Left ventricle myocardium inferior (tissue), 1 donor: ENCODE measurements at places on chromosomes 16 and 17. TPM values are rescaled to one million over a fixed set of nuclear protein-coding genes. Genes with fewer than 3 reads are reported as not detected.

- DNase-seq, result no peak
Measured at GRCh38 chr16:52408191-52408845, 138.6 kb downstream of the TOX3 start.

DNA sequence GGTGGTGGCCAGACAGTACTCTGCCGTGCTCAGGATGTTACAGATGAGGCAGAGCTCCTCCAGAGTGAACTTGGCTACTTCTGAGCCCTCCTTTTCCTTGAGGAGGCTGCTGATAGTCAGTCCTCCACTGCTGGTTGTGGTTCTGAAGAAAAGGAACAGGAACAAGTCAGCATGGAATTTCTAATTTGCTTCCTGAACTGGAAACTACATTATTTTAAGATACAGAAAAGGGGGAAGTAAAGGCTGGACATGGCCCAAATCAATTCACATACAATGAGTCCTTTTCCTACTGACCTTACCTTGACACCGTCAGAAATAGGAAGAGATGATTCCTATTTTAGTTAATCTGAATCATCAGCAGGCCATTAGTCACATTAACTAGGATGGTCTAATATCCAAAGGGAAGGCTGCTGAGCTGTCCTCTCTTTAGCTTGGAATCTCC, 154.2 kb downstream of the VPS53 start:
- no peak for DNase-seq

DNA sequence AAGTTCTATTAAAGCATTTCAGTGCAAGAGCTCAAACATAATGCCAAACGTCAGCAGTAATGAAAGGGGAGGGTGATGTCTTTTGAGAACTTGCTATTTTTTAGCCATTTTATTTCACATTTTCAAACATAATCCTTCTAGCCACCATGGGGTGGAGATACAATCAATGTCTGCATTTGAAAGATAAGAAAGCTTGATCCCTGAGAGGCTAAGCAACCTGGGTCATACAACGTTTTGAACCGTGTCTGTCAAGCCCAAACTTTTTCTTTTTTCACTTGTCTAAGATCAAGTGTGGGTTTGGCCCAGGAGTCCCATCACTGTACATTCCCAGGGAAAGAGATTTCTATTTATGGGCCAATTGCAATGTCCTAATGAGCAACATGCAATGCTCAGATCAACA, 331.1 kb downstream of the SLC39A11 start:
- no peak for DNase-seq

ANKFN1 gene
- total RNA-seq, result not detected

DNA sequence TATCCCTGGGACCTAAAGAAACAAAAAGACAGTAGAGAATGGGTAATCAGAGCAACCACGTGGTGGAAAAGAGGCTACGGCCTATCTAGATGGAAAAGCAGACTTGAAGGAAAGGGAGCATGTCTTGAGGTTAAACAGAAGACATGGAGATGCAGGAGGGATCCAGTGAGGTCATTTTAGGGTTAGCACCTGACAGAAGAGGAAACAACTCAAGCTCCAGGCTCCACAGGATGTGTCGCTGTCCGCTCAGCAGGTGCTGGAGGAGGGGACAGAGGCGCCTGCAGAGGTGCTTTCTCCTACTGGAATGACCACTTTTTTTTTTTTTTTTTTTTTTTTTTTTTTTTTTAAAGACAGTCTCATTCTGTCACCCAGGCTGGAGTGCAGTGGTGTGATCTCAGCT, 47.5 kb upstream of the CLEC3A start:
- no peak for DNase-seq

DNA sequence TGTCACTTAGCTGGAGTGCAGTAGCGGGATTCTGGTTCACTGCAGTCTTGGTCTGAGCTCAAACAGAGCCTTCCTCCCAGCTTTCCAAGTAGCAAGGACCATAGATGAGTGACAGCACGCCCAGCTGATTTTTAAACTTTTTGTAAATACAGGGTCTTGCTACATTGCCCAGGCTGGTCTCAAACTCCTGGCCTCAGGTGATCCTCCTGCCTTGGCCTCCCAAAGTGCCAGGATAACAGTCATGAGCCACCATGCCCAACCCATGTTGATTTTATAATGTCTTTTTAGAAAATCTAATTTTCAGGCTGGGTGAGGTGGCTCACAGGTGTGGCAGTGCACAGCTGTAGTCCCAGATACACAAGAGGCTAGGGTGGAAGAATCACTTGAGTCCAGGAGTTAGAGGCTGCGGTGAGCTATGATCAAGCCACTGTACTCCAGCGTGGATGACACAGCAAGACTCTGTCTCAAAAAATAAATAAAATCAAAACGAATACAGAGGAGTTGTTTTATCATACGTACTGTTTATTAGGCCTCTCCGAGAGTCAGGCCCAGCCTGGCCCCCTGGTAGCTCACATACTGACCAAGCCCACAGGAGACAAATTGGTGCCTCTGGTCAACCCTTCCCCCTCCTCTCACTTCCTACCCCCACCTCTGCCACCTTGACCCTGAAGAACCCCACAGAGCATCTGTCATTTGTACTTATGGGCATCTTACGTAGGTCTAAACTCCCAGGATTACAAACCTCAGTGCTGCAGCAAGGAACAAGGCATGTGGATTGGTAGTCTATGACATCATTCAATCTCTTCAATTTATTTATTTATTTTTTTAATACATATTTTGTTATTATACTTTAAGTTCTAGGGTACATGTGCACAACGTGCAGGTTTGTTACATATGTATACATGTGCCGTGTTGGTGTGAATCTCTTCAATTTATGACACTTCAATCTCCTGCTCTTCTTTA, 13.6 kb downstream of the C16orf86 start:
- no peak for DNase-seq

DNA sequence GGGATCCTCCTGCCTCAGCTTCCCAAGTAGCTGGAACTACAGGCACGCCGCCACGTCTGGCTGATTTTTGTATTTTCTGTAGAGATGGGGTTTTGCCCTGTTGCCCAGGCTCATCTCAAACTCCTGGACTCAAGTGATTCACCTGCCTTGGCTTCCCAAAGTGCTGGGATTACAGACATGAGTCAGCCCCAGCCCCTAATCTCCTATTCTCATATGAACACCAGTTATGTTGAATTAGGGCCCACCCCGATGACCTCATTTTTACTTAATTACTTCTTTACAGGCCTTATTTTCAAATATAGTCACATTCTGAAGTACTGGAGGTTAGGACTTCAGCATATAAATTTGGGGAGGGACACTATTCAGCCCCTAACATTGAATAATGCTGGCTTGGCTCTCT, 49.2 kb downstream of the ZNRF1 start:
- DNase-seq, result no peak

TMIGD1 gene
- not detected for total RNA-seq

MYADML2 gene
- total RNA-seq, result 7.2 TPM

DPEP2 gene
- total RNA-seq, result 0.99 TPM

FAM171A2 gene
- 0.55 TPM for total RNA-seq

DNA sequence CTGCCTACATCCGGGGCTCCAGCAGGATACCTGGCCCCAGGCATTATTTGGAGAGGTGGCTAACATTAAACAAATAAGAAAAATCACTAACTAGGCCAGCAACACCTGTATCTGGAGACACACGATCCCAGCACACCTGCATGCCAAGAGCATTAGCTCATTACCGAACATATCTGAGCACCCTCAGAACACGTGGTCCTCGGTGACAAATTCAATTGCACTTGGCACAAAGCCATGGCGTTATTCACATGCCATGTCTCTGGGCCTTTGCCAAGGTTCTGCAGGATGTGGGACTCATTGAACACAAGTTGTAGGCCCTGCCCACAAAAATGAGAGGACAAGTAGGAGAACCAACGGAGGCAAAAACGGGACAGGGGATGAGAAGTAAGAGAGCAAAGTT, 552.3 kb downstream of the TOX3 start:
- no peak for DNase-seq

C1QTNF1 gene
- total RNA-seq, result 146 TPM

DNA sequence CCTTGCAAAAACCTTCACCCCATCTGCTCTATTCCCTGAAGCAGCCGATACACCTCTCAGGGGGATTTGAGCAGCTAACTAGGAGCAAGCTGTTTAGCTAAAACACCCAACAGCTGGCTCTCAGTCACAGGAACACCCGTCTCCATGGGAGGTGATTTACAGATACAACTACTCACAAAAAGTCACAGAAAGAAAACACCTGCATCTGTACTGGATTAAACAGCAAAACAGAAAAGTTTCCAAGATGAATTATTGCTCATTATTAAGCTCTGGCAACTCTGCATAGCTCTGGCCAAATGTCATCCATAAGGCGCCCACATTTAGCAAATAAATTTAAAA, 22.3 kb downstream of the GJC1 start:
- no peak for DNase-seq

- no peak for DNase-seq
Measured at GRCh38 chr17:2057760-2058585, 3.1 kb downstream of the HIC1 start.

- DNase-seq, result no peak
Measured at GRCh38 chr16:57666353-57667047, 1.6 kb upstream of the ADGRG3 start.

PERCC1 gene
- total RNA-seq, result not detected

DNA sequence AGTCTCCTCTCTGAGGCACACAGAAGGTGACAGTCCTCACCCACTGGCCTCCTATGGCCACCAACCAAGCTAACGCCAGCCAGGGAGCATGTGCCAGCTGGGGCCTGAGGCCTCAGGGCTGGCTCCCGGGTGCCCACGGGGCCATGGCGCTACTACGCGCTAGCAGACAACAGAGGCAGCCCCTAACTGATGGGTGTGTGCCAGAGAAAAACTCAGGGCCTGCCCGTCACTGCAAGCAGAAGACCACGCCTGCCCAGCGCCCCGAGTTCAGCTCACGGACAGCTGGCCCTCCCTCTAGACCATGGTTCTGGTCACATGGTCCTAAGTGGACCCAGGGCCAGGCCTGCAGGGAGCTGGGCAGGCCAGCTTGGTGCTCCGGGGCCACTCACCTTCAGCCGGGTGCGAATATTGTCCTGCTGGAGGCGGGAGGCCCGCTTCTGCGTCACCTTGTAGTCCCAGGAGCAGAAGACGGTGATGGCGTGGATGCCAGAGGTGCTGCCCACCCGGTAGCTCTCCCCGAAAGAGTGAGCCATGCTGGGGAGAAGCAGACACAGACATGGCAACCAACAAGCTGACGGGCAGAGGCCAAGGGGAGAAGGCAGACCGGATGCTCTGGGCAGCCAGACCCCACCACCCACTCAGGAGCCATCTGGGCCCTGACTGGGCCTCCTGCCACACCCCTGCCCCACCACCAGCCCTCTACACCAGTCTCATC, 6.2 kb downstream of the TMC6 start:
- no peak for DNase-seq

REXO5 gene
- total RNA-seq, result 5.9 TPM

DNA sequence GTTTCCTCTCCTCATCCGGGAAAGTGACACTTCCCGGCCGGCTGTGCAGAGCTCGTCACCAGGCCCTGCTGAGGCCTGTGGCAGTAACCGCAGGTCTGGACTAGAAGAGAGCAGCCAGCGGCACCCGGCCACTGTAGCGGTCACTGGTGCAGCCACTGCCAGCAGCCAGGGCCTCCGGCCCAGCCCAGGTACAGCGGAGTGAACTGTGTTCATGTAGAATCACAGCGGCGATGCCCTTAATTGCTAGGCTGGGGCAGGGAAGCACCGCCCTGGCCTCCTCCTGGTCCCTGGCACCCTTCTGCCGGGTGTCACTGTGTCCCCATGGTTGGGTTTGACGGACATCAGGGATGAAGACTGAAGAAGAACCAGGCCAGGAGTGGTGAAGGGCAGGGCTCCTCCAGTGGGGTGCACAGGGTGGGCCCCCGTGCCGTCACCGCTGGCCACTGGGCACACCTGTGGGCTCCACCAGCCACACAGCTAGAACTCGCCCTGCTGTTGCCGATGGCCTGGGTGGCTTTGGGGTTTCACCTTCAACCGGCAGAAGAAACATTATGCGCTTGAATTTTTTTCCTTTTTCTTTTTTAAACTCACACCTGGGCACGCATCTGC, 165.2 kb upstream of the CHMP6 start:
- DNase-seq, result no peak

DNA sequence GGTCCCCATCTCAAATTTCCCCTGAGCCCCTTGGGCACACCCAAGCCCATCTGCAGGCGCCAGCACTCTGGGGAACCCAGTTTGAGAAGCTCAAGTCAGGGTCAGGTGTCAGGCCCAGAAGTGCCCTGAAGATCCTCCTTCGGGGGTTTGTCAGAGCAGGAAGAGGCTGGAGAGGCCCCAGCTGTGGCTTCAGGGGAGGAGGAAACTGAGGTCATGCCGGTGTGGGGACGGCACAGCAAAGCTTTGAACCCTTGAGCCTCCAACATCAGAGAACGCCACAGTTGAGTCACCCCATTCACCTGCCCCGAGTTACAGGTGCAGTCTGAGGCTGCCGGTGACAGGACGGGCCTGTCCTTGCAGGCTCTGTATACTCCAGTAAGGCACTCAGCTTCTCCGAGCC, 140.2 kb upstream of the CIBAR2 start:
- DNase-seq, result no peak

DNA sequence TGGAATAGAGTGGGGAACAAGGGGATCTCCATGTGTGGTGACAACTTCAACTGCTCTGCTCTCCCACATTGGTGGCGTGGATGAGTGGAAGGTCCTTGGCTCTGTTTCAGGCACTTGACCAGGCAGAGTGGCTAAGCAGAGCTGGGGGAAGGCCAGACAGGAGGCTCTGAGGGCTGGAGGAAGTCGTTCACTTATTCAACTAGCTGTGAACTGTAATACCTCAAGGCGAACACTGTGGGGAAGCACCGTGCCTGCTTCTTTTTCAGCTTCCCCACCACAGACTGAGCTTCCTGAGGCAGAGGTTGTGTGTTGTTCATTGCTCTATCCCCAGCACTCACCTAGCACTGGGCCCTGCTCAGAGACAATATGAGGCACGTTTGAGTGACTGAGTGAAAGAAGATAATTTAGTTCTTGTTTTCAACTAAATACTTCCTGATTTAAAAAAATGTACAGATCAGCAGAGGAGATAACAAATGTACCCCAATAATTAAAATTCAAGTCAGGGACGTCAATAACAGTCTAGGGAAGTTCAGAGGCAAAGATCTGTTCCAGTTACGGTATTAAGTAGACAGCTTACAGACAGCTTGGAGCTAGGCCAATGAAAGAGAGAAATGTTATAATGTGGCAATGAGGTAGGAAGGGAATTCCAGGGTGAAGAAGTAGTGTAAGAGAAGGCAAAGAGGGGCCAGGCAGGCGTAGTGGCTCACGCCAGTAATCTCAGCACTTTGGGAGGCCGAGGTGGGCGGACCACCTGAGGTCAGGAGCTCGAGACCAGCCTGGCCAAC, 34.7 kb downstream of the MYO18A start:
- peak; percentile 61 for DNase-seq
